HTR-8/SVneo (cell line): ENCODE measurements at places on chromosomes 5 and 9.

DNA sequence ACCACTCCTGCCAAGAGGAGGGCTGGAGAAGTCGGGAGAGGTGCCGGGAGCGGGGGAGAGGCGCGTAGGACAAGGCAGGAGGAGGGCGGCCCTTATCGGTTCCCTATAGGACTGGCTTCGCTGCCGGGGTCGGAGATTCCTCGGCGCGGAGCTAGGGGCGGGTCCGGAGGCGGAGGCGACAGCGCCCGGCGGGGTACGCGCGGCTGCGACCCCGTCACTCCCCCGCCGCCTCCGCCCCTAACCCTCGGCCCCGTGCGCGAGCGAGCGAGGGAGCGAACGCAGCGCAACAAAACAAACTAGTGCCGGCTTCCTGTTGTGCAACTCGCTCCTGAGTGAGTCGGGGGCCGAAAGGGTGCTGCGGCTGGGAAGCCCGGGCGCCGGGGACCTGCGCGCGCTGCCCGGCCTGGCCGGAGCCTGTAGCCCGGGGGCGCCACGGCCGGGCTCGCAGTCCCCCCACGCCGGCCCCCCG is 2.0 kb downstream of the GLIS3 start:
- peak; percentile 32 for DNase-seq

DNA sequence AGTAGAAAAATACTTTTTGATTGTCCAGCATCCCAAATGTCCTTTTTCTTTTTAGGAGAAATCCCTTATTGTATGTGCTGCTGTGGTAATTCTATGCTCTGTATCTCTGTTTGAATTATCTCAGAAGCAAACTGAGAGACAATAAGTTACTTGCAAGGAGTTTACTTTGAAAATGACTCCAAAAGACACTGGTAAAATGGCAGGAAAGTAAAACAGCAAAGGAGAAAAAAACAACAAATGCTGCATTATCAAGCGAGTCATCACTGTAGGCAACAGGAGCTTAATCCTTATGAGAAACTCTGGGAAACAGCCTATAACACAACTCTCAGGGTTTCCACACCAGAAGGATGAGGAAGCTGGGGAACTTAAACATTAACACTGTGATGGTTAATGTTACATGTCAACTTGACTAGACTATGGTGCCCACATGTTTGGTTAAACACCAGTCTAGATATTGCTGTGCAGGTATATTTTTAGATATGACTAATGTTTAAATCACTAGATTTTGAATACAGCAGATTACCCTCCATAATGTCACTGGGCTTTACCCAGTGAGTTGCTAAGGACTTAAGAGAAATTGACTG is 92.6 kb upstream of the GAS1 start:
- no peak for DNase-seq

DNA sequence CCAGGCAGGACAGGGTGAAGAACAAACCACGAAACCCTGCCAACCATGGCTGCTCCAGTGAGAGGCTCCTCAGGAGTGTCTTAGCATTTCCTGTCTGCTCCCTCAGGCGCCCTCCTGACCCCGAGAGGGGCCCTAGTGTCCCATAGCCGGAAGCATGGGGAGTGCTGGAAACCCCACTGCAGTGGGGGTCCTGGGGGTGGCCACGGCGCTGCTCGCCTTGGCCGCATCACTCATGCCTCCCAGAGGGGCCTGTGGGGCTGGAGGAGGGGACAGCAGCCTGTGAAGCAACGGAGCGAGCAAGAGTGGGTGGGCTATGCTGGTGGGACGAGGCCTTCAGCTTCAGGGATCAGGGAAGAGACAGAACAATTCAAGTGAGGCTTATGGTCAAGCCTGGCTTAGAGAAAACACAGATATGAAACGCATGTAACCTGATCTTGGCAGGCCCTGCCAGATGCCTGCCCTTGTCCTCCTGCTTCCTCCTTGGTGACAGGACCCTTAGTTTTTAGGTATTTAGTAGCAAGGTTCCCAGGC is 219.1 kb downstream of the FANCC start:
- no peak for DNase-seq

DNA sequence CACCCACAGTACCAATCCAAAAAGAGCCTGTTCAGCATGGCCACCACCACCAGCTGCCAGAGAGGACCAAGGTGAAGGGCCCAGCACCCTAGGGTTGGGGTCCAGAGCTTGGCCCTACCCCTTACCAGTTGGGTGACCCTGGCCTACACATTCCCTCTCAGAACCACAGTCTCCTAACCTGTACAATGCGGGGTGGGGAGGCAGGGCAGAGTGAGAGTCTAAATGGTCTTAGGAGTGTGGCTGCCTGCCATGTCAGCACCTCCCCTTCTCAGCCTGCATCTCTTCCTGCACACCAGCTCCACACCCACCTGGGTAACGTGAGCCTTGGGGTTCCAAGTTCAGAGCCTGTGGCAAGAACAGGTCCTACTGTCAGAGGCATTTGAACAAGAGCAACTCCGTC is 92.2 kb downstream of the C5orf15 start:
- DNase-seq, result no peak

GRCh38 chr5:172171118-172171517 is 16.9 kb downstream of the STK10 start:
- DNase-seq, result no peak

DNA sequence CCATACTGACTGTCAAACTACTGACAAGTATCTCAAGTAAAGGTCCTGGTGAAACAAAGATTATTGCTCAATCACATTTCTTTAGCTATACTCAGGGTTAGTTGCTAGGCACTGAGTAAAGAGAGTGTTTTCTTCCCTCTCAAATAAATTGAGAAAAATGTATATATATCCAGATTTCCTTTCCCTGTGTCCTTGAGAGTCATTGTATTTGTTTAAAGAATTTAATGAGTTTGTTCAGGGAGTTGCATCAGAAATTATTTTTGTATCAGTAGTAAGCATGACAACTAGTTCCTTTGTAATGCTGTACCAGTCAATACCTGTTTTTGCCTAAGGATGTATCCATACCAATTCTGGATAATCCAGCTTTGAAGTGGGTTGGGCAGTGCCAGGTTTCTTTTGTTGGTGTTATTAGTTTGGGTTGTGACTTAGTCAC is 3.2 kb upstream of the ANKHD1 start:
- no peak for DNase-seq

DNA sequence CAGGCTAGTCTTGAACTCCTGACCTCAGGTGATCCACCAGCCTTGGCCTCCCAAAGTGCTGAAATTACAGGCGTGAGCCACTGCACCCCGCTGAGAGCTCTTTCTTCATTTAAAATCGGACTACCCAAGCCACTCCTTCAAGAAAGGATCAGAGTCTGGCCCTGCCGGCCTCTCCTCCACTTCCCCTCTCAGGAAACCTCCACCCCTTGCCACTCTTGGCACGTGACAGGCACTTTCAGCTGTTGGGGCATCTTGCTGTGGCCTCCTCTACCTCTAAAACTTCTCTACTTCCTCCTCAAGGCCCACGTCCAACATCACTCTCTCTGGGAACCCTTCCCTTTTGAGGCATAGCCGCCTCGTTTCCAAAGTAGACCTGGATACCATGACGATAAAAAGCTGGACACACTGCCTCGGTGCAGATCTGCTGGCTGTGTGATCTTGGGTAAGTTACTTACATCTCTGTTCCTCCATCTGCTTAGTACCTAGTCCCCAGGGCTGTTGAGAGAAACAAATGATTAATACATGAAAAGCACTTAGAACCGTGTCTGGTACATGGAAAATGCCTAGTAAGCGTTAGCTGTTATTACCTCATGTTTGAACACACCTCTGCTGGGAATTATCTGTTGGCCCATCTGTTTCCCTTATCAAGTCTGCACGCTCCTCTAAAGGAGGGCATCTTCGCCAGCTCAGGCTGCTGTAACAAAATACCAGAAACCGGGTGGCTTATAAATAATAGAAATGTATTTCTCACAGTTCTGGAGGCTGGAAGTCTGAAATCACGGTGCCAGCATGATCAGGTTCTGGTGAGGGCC is 55.3 kb downstream of the SMIM23 start:
- DNase-seq, result no peak

- peak; percentile 83 for DNase-seq
Observed at GRCh38 chr5:61575103-61575502, 243.0 kb downstream of the ZSWIM6 start.

- DNase-seq, result no peak
Observed at GRCh38 chr5:73153513-73153912, 19.5 kb upstream of the TMEM174 start.

DNA sequence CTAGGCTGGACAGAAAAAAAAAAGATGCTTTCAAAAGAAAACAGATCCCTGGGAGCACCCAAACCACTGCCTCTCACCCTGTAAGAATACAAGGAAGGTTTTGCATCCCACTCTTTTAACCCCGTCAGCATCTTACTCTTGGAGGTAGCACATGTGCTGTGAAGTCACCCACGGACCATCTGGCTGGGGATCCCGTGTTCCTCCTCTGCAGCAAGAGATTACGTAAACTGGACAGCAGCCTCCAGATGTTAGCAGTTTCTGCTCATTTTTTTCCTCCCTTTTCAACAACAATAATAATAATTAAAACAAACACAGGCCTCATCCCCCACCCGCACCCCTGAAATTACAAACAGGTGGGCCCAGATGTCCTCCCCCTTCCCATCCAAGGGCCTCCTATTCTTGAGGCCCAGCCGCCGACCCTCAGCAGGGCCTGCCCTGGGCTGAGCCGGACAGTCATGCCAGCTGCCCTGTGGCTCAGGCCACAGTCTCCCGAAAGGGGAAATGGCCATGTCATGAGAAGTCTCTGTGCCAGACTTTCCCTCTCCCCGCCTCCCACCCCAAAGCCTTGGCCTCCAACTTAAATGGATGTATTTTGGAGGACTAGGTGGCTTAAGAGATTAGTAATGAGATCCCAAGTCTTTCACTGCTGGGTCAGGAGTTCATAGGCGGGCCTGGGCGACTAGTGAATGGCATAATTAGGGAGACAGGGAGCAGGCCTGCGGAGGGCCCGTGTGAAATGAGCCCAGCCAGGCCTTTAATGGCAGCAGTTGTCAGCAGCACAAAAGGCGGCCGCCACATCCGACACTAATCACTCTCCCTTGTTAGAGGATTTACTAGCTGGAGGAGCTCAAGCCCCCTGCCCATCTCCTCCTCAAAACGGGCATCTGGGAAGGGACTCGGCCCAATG is 165.1 kb downstream of the PAPPA start:
- DNase-seq, result no peak

DNA sequence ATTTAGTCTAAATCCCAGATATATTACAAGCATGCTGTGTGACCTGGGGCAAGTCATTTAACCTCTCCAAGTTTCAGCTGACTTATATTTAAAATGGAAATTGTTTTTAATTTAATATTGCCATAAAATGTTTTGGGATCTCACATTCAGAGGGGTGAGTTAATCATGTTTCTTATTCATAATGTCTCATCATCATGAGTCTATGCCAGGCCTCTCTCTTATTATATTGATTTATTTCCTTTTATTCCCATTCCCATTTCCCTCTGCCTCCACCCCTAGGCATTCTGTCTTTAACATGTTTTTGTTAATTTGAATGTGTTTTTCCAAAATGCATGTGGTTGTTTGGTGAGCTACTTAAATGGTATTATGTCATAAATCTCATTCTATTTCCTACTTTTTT is 39.0 kb upstream of the TTC1 start:
- no peak for DNase-seq

DNA sequence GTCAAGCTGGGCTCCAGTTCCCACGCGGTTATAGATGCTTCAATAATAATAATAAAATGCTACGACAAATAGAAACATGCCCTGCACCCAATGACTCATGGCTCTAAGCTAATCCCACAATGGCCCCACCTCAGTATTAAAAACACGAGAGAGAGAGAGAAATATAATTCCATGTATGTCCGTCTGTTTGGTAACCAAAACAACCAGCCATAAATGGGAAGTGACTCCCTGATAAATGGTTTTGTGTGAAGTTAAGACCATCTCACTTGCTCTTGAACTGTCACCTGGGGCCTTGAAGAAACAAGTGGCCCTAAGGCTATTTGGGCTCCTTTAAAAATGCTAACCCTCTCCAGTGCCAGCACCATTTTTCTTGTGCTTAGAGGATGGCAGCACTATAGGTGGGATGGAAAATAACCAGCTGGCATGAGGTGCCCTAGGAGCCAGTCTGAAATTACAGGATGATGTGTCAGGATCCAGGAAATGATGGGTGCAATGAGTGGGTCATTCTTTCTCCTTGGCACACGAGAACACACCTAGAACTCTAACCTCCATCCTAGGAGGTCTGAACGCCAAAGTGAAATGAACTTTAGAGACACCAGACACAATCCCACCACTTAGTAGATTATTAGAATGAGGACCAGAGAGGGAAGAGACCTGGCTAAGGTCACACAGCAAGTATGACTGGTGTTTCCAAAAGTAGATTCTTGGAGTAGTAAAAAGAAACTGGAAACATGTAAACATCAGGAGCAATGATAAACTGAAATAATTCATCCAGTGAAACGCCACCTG is 35.7 kb upstream of the ADRB2 start:
- no peak for DNase-seq
